ENCODE measurements at places on chromosomes 12 and 14.

- no peak for DNase-seq
These were observed 4.1 kb downstream of the BMP4 start for GRCh38 chr14:53952533-53952932.

DNA sequence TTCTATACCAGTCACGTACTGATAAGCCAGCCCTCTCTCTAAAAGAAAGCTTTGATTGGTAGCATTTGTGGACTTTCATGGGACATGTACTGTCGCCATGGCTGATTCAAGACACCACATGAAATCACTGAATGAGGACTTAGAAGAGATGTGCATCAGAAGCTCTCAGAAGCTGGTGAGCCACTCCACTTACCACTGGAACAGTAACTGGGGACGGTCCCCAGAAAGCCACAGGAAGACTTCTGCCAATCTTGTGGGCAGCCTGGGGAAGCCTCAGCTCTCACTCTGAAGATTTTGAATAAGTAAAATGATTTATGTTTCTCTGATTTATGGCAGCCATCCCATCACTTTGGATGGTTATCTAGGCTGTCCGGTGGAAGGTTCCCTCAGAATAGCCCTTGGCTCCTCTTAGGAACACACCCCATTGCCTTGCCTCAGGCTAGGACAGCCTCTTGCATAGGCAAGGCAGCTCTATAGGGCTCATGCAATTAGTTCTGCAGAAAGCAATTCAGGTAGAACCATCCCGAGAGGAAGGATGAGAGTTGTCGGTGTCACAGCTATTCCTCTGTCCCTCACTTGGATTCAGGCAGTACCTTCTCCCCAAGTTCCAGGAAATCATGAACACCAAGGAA lies 9.8 kb downstream of the DHRS1 start:
- no peak for DNase-seq

DNA sequence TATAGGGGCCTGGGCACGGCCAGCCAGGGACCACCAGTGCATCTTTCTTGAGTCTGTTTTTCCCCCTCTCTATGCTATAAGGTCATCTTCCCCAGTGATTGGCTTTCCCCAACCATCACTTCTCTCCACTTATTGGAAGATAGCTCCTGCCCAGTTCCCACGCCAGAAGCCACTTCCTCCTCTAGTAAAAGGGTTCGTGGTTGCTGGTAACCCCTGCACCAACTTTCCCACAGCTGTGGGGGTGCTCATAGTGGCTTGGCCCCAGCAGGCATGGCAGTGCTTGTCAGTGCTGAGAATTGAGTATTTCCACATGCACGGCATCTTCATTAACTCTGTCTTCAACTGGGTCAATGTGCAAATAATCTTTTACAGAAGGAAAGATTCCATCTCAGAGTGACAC lies 215.4 kb downstream of the FOXN3 start:
- no peak for DNase-seq

- DNase-seq = no peak
These were observed 28.0 kb upstream of the DCN start for GRCh38 chr12:91210618-91211017.

DNA sequence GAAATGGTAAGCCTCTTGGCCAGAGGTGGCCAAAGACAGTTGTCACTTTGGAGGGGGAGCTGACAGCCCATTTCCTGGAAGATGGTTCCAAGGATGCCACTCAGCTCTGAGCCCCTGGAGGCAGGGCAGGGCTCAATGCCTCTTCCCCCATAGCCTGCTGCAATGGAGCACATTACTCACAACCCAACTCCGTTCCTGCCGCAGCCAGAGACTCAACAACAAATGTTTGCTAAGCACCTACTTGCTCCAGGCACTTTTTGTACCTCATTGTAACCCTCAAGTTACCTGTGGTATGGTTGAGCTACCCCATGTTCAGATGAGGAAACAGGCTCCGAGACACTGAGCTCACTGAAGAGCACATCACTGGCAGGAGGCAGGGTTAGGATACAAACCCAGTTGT lies 19.5 kb downstream of the IRF2BPL start:
- DNase-seq = no peak

DNA sequence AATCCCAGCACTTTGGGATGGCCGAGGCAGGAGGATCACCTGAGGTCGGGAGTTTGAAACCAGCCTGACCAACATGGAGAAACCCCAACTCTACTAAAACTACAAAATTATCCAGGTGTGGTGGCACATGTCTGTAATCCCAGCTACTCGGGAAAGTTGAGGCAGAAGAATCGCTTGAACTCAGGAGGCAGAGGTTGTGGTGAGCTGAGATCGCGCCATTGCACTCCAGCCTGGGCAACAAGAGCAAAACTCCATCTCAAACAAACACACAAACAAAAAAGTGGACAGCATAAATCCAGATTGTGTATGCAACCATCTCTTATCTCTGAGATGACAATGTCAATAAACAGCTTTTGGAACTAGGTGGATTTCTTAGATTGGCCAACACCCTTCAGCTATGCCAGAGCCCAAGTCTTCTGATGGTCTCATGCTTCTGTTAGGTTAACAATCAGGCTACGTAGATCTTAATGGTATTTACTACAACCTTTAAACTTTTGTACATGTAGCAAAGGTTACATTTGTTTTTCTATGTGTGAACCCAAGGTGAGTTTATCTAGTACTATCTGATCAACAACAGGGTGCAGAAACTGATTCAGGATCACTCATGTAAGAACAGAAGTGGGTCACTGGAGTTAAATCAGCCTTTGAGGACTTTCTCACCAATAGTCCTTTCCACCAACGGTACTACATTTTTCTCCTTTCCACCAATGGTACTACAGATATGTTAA lies 73.7 kb downstream of the DUSP16 start:
- DNase-seq = no peak

- DNase-seq = no peak
These were observed 6.8 kb downstream of the PFKM start for GRCh38 chr12:48125985-48126384.

DNA sequence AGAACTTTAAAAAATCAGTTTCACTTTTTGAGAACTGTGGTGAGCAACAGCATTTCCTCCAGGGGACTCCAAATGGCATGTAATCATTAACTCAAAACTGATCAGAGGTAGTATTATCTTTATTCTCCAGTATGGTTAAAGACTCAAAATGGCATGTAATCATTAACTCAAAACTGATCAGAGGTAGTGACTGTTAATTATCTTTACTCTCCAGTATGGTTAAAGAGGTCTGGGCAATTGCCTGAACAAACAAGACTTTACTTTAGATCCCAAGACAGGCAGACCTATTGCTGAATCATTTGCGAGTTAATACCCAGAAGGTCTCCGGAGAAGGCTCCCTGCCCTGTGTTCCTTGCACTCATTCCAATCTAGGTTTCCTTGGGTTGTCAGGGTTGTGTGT lies 6.6 kb upstream of the ACADS start:
- no peak for DNase-seq

DNA sequence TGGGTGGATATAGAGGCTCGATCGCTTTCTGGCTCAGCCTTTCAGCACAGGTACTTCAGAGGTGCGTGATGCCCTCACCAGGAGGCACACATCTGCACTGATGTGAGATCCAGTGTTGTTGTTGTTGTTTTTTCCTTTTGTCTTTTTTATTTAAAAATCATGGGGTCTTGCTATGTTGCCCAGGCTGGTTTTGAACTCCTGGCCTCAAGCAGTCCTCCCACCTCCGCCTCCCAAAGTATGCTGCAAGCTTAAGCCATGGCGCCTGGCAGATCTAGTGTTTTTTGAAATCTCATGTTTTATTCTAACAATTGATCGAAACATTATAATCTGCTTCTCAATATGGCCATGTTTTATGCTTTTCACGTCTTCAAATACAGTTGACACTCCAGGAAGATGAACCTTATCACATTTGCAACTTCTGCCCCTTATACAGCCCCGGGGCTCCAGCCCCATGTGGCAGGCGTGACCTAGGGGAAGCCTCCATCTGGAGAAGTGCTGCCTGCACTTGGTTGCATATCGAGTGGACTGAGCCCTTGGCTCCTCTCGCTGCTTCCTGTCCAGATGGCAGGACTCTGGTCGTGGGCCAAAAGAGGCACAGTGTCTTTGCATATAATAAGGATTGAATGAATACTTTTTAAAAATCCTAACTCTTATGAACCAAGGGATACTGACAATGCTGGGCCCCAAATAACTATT lies 71.7 kb downstream of the TRAF3 start:
- no peak for DNase-seq

- no peak for DNase-seq
These were observed 331.7 kb downstream of the SOX5 start for GRCh38 chr12:23617749-23618148.

GRCh38 chr12:13171921-13172859 lies 24.3 kb upstream of the EMP1 start:
- DNase-seq = no peak

DNA sequence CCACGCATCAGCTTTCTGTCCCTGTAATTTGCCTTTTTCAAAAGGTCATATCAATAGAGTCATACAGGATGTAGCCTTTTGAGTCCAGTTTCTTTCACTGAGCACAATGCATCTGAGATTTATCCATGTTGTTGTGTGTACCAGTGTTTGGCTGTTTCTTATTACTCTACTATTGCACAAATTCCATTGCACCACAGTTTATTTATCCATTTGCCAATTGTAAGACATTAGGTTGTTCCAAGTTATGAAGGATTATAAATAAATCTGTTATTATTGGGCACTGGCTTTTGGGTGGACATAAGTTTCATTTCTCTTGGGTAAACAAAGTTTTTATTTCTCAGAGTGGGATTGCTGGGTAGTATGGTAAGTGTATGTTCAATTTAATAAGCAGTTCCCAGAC lies 68.3 kb upstream of the TBPL2 start:
- DNase-seq = no peak

DNA sequence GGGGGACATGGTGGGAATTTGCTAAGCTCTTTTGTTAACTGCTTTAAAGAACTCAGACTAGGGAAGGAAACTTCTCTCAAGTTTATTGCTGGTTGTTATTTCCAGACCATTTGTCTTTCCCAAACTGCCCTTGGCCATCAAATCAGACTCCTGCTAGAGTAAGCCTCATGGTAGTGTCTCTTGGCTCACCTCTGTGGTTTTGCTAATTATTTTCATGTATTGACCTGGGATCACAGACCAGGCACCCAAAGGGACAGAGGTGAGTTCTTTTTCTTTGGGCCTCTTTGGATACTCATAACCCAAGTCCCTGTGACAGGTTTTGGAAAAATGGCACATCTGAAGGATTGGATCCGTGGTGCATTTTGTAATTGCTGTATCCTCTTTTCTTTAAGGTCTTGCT lies 11.2 kb downstream of the ETV6 start:
- no peak for DNase-seq

DNA sequence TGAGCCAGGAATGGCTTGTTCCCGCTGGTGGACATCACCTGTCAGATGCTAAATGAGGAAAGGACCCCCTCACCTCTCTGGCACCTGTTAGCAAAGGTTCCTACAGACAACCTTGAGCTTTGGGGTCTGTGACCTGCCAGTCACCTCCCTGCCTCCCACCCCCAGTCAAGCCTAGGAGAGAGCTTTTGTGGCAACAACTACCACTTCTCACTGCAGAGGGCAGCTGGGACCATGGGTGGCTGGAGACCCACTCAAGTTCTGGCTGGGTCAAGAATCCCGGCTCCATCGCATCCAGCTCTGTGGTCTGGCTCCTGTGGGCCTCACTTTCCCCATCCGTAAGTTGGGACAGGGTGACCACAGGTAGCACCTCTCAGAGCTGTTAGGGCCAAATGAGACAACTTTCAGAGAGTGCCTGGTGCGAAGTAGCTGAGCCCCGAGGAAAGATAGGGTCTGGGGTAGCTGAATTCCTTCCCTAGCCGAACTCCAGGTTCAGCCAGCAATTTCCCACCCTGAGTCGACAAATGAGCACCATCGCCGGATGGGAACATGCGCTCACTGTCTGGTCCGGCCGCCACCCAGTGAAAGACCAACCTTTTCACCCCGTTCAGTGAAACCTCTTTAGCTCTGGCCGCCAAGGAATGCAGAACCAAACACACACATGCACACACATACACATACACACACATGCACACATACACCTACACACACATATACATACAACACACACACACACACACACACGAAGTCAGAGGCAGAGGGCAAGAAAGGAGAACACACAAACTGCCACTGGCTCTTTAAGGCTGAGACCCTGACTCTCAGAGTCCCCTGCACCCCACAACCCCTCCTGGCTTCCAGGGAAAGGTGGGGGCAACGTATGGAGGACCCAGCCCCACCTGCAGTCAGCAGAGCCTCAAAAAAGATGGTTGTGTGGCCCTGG lies 1.9 kb downstream of the TMEM119 start:
- DNase-seq = no peak

- DNase-seq = no peak
These were observed 93.1 kb downstream of the SLC5A8 start for GRCh38 chr12:101116911-101117310.

DNA sequence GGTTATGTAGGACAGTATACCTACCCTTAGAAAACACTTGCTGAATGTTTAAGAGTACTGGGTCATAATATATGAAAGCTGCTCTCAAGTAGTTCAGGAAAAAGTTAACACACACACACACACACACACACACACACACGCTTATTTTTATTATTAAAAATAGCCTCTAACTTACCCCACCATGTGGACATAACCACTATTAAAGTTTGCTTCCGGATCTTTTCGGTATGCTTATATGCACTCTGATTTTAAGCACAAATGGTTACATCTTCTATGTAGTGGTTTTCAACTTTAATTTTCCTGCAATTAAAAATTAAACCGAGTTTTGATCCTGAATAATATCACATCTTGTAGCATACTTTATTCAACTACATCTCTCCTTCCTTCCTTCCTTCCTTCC lies 84.9 kb upstream of the TRAF3 start:
- no peak for DNase-seq

DNA sequence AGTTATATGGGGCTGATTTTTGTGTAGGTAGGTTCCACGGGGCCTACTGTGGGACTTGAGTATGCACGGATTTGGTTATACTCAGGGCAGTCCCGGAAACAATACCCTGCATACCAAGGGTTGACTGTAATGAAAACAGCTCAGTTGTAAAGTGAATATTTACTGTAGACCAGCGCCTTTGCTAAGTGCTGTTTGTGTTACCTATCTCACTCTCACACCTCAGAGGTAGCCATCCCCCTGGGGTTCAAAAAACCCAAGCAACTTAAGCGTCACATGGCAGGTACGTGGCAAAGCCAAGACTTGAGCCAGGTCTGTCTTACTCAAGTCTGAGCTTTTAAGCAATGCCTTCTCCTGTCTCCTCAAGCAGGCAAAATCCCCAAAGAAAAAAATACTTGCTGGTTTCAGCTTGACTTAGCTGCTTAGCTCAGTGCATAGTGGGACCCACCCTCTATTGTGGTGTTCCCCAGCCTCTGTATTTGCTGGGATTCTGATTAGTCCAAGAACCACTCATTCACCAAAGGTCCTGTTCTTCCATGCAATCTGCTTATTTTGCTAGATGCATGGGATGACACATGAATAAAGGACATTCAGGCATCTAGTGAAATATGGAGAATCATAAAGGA lies 34.2 kb upstream of the STRN3 start:
- no peak for DNase-seq

- no peak for DNase-seq
These were observed 4.9 kb downstream of the LBHD2 start for GRCh38 chr14:103088921-103089320.

GRCh38 chr12:74846116-74846515 lies 308.5 kb downstream of the ATXN7L3B start:
- no peak for DNase-seq
